Right forelimb (tissue), 1 donor: ENCODE measurements at places on chromosomes 5 and 9.

- no peak for DNase-seq
These were observed 588.0 kb upstream of the TUSC1 start for GRCh38 chr9:26266146-26266793.

DNA sequence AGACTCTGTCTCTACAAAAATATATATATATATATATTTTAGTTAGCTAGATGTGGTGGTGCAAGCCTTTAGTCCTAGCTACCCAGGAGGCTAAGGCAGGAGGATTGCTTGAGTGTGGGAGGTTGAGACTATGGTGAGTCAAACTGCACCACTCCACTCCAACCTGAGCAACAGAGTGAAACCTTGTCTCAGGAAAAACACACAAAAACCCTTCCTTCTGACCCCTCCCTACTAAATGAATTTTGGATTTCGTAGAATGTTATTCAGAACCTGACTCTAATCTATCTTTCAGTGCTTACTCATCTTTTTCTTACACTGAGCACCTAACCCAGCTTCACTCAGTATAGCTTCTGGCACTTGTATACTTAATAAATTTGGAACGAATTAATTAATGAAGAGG lies 35.2 kb upstream of the IL7R start:
- DNase-seq: no peak

DNA sequence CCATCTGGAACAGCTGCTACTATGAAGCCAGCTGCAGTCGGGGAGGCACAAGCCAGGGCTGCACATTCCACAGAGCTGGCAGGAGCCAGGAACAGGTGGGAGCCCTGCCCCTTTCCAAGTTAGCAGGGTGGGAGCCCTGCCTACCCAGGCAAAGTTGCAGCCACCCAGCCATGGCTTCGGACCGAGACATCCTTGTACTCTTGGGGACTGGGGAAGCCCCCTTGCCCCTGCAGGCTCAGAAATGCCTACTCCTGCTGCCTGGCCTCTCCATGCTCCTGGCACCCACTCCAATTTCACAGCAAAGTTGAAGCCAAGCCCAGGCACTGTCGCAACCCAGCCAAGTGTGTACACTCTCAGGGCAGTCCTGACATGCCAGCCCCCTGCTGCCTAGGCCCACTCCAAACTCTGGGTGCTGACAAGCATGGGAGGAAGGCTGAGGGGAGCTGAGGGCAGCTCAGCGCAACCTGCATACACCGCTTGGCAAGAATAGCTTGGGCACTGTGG lies 165.1 kb downstream of the RNF180 start:
- peak; percentile 72 for DNase-seq

DNA sequence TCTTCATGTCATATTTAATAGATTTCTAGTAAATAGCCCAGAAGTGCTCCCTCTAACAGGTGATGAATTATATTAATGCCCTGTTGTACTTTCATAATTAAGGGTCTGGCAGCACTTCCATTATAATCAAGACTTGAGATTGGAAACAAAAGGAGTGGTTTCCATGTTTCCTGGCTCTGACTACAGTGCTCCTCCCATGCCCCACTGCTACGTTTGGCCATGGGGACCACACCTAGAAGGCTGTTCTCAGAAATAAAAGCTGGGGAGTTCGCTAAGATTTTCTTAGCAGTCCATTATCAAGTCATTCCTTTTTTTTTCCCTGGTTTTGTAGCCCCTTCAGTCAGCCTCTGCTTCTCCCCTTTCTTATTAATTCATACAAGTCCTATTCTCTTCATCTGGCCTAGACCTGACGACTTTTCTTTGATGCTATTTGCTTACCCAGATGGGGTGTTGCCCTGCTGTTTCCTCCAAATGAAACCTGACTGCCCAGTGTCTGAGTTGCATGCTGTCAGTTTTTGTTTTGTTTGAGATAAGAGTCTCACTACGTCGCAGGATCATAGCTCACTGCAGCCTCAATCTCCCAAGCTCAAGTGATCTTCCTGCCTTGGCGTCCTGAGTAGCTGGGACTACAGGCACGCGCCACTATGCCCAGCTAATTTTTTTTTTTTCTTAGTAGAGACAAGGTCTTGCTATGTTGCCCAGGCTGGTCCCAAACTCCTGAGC lies 312.1 kb upstream of the EFNA5 start:
- no peak for DNase-seq

GRCh38 chr9:72844440-72844768 lies 108.4 kb downstream of the ALDH1A1 start:
- no peak for DNase-seq

DNA sequence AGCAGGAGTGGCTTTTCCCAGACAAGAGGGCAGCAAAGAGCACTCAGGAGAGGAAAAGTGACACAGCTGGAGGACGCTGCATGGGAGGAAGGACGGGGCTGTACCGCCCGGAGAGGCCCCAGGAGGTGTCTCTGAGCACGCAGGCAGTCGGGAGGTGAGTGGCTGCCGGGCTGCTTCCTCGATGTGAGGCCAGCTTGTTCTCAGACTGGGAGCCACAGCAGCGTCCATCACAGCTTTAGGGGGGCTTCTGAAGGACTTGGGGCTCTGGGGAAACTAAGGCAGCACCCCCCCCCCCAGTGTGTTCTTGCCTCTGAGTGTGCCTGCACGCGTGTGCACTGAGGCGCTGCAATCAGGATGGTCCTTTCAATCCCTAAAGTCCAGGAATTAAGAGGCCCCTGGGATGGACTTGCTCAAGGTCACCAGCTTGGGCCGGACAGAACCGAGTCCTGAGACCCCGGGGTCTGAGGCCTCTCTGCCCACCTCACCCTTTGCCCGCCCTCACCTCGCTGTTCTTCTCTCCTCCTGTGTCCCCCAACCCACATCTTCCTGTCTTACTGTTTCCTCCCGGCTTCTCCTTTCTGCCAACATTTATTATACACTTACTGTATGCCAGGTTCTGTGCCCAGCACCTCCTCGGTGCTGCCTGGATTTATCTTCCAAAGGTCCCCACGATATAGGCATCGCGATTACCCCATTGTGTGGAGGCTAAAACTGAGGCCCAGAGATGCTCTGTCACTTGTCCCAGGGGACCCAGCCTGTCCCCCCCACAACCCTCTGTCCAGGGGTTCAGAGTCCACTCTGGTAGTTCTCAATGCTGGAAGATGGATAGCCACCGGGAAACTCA lies 32.9 kb downstream of the FAM163B start:
- no peak for DNase-seq

DNA sequence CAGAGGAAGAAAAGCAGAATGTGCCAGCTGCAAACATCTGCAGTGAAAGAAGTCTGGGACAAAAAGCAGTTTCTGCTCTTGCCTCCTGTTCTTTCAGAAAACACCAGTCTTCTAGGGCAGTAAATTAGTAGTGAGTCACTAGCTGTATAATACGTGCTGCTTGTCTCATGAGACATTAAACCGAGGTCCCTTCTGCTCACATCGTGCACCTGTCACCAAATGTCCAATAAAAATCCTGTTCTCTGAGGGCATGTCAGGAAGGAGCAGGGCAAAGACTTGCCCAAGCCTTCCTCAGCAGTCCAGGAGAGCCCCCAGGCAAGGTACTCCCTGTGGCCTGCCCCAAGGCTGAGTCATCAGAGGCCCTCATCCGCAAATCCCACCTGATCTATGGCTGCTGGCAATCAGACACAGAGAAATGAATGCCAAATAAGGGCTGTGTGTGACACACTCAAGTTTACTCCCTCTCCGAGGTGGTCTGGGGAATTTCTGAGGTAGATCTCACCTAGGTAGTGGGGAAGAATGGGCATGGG lies 255.3 kb upstream of the SMARCA2 start:
- DNase-seq: no peak

GRCh38 chr5:179055841-179056240 lies 4.3 kb upstream of the ZNF354C start:
- no peak for DNase-seq

DNA sequence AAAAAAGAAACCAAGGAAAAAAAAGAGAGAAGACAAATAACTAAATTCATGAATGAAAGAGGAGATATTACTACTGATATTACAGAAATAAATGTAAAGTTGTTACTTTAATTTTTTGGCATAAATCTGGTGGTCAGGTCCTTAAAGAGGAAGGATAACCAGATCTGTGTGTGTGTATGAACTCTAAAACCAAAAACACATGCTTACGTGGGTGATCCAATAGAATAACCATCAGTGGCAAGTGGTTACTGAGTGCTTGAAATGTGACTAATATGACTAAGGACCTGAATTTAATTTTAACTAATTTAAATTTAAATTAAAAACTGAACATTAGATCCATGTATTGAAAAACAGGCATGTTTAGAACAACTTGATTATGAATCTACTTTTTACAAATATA lies 10.3 kb downstream of the SLC28A3 start:
- no peak for DNase-seq

- DNase-seq: peak; percentile 91
These were observed 9.4 kb upstream of the RPS14 start for GRCh38 chr5:150458802-150459557.

- peak; percentile 71 for DNase-seq
These were observed 36.7 kb upstream of the ARRDC3 start for GRCh38 chr5:91419571-91420537.

DNA sequence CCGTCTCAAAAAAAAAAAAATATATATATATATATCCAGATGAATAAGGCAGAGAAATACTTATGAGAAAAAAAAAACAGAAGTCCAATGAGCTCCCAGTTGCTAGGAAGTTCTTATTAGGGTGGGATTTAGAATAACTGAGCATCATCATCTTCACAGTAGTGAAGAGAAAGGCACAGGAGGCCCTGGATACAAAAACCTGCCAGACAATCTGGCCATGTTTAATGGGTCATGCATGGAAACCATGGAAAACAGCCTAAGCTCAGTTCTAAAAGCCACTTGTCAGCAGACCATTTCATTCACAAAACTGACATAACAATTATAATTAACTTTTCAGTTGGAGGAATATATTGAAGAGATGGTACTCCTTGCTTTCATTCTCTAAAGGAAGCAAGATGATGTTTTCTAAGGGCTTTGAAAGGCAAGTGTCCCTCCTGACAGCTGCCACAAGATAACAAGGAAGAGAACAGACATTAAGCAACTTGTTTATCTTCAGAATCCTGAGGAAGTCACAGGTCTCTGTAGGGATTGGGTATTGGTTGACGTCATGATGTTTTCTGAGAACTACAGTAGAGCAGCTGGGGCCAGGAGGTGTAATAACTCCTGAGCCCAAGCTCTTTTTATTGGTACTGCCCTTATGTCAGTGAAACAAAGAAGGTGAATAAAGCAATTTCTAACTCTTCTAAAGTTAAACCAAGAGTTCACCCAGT lies 463.1 kb downstream of the DMAC1 start:
- no peak for DNase-seq

DNA sequence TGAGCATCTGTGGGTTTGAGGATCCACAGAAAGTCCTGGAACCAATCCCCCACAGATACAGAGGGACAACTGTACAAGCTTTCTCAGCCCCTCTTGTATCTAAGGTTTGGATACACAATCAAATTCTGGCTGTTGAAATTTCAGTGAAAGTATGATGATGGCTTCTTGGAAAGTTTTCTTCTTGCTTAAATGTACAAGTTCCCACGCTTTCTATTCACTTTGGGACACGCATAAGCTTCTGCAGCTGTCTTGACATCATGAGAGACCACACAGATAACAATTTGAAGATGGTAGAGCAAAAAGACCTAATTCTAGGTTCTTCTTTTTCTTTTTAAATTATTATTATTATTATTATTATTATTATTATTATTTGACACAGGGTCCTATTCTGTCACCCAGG lies 31.6 kb upstream of the ARL15 start:
- DNase-seq: no peak
